ENCODE measurements at places on chromosomes 16 and 17.
A peak's percentile ranks its signal among the peaks of the same experiment; 100 is the strongest.

- no peak for DNase-seq
Observed at GRCh38 chr17:42284566-42284965, 3.7 kb upstream of the STAT5A start.

- peak; percentile 28 for DNase-seq
Observed at GRCh38 chr16:25060920-25061319, 45.8 kb upstream of the ARHGAP17 start.

DNA sequence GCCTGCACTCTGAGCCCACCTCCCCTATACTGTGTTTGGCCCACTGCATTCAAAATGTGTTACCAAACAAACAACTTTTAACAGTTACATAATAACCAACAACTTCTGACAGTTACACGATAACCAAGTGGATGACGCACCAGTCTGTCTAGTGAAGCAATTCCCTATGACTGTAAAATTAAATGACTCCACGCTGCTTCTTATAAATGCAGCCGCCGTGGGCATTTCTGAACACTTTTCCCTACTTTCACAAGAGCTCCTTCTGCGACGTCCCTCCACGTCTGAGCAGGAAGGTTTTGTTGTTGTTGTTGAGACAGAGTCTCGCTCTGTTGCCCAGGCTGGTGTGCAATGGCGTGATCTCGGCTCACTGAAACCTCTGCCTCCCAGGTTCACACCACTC lies 27.6 kb downstream of the ZNF276 start:
- DNase-seq = no peak

DNA sequence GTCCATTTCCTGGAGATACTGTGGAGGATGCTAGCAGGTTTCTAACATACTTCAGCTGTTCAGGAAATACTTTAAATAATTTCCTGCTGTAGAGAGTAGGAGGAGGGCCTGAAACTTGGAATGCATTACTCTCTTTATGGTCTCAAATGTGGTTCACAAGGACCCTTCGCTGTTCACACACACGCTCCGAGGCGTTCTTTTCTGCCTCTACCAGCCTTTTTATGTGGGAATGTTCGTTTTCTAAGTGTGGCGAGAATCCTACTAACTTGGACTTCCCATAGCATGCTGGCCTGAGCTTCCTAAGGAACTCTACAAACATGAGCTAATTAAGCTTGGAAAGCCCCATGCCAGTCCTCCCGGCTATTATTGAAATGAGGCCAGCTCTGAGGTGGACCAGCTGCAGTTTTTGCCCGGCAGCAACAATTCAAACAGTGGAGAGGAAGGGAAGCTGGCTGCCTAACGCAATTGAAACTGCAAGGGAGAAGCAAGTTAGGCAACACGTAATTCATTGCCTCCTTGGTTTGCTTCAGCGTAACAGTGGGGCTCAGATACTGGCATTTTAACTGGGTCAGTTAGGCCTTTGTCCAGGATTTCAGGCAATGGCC lies 18.9 kb downstream of the KPNA2 start:
- no peak for DNase-seq

DNA sequence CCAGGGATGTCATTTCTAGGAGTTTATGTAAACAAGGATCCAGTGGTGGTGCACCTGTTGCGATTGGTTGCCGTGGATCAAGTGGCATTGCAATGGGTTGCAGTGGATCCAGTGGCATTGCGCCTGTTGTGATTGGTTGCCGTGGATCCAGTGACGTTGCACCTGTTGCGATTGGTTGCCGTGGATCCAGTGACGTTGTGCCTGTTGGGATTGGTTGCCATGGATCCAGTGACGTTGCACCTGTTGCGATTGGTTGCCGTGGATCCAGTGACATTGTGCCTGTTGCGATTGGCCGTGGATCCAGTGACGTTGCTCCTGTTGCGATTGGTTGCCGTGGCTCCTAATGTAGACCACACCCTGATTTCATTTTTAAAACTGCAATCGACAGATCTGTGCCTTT lies 56.2 kb upstream of the CRISPLD2 start:
- no peak for DNase-seq

- DNase-seq = no peak
Observed at GRCh38 chr16:12677502-12677901, 126.2 kb downstream of the CPPED1 start.

GRCh38 chr16:25593260-25593659 lies 98.5 kb upstream of the HS3ST4 start:
- no peak for DNase-seq

DNA sequence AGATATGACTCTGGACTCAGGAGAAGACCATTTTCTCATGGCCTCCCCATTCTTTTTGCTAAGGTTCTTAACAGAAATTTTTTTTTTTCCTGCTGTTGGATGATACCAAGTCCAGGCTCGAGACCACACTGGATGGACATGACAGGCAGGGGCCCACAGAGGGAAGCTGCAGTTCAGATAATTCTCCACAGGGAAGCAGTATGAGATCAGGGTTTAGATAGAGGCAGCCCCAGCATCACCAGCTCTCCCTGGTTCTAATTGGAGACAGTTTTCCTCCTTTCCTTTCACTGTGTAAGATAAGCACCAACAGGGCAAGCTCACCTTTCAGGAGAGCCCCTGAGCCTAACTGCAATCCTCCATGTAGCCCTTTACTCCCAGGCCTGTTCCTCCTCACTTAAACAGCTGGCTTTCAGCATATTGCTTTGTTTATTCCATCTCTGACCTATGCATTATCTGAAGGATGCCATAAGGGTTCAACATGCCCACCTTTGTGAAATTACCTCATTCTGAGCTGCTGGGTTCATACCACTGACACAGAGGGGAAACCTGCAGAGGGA lies 108.1 kb downstream of the SNX11 start:
- DNase-seq = no peak

- DNase-seq = no peak
Observed at GRCh38 chr17:71869293-71869692, 251.5 kb upstream of the SOX9 start.

DNA sequence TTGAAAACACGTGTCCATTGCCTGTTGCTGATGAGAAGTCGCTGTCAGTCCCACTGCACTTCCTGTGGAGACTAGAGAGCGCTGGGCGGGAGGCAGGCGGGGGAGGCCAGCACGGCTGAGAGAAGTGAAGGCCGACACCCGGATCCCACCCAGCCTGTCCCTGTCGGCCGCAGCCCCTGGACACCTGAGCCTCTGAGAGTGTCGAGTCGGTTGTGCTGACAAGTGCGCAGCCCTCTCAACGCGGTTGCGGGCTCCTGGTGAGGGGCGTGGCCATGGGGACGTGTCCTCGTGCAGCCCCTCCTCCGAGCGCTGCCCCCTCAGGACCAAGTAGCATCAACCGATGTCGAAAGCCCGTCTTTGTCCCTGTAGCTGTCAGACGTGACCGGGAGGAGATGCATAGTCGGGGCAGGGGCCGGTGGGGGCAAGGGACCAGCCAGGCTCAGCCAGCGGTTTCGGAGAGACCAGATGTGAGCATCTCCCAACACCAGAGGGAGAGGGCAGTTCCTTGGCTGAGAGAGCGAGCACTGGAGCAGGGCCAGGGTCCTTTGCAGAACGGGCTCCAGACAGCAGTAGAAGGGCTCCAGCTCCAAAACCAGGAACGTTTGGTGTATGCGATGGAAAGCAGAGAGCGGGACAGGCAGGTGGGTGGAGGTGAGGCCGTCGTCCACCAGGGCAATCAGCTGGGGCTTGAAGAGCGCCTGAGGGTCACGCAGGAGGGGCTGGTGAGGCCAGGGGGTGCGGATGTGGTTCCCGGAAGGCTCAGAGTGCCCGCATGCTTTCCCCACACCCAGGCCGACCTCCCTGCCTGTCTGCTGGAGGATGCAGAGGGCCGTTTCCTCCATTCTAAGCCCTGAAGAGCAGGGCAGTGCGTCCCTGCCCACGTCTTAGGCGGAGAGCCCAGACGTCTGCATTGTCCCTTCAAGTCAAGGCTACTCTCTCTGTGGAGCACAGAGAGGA lies 43.3 kb upstream of the CHMP6 start:
- DNase-seq = no peak

- DNase-seq = no peak
Observed at GRCh38 chr16:60331168-60331567, 1597.1 kb upstream of the GOT2 start.

GRCh38 chr17:61416540-61417363 lies 17.1 kb downstream of the TBX2 start:
- DNase-seq = peak; percentile 48

DNA sequence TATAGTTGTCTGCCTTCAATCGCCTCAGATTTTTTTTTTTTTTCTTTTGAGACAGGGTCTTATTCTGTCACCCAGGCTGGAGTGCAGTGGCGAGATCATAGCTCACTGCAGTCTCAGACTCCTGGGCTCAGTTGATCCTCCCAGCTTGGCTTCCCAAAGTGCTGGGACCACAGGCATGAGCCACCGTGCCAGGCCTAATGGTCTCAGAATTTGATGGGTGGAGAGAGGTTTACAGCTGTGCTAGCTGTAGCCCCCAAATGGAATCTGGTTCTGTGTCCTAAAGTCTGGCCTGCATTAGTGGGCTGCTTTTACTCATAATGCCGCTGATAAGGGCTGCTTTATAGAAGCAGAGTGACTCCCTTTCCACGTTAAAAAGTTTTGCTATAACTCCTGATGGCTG lies 5.1 kb downstream of the ZNRF1 start:
- DNase-seq = no peak

Data from activated gamma-delta T cell treated with Interleukin-2 at 50 U/mL for 16 hours (primary cell).